Left lung (tissue), 14 donors: ENCODE measurements at places on chromosomes 12 and 14. TPM values are rescaled to one million over a fixed set of nuclear protein-coding genes. Genes with fewer than 3 reads are reported as not detected.

- DNase-seq: peak; percentile 81
These were observed 24.5 kb upstream of the PPP1R13B start for GRCh38 chr14:103871596-103872480.

The SLC25A47 gene
- total RNA-seq: not detected

The LPAR5 gene
- 1.5 TPM for total RNA-seq

The LALBA gene
- total RNA-seq: not detected

DNA sequence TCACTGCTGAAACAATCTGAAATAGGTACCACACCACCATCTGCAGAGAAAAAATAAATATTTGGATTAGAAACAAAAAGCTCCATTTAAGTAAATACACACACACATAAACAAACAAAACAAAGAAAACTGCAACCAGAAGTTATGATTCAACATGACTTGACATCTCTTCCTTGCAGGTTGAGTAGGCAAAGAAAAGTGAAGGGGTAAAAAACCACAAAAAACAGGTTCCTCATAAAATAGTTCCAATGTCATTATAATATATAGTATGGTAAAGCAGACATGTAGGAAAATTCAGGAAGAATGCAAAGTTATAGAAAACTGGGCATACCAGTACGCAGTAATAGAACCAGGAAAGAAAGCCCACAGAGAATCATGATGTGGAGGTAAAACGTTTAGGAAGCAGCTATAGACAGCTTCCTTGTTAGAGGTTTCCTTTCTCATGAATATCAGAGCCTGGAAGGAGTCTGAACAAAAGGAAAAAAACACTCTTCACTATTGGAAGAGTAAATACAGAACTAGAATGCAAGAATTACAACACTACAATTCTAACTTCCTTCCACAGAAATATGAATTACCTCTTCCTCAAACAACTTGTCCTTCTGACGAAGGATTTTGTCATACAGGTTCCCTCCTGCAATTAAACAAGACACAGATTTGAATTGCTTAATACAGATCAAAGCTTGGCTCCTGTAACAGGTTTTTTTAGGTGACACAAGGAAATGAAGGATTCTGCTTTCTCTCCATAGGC lies 6.1 kb downstream of the NEK9 start:
- no peak for DNase-seq

GRCh38 chr14:30710876-30711275 lies 88.8 kb downstream of the SCFD1 start:
- DNase-seq: no peak

DNA sequence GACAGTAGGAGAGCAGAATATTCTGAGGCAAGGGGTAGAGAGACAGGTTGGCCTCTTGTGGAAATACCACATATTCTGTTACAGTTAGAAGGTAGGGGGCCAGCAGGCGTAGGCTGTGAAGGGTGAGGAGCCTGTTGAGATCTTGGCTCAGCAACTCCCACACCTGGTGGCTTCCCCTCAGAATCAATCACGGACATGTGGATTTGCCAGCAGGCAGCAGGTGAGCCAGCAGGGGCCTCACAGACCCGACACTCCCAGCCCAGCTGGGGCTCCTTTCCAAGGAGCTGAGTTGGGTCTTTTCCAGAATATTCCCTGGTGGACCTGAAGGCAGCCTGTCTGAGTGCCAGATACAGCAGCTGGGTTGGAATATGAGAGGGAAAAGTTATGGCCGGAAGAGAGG lies 150.0 kb upstream of the CRY1 start:
- DNase-seq: no peak
